ENCODE measurements at places on chromosomes 7 and 10.

GRCh38 chr10:725786-726185, 36.3 kb upstream of the DIP2C start:
- no peak for DNase-seq

- no peak for DNase-seq
Measured at GRCh38 chr7:56175771-56176170, 59.6 kb upstream of the NUPR2 start.

- DNase-seq, result no peak
Measured at GRCh38 chr10:35307297-35307696, 29.0 kb upstream of the CCNY start.

DNA sequence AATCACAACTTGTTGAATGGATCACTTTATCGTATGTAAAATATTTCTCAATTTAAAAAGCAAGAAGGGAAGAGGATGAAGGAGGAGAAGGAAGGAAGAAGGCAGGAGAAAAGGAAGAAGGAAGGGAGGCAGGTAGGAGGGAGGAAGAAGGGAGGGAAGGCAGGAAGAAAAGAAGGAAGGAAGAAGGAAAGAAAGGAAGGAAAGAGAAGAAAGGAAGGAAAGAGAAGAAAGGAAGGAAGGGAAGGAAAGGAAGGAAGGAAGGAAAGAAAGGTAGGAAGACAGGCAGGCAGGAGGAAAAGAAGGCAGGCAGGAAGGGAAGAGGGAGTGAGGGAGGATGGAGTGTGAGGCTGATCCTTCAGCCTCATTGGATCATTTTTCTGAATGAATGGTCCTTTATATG, 145.5 kb downstream of the MYOF start:
- DNase-seq, result no peak

- no peak for DNase-seq
Measured at GRCh38 chr7:105862276-105862675, 14.1 kb downstream of the ATXN7L1 start.
